ENCODE measurements at places on chromosomes 6 and 20.

GRCh38 chr20:40741507-40742106, 52.6 kb upstream of the MAFB start:
- DNase-seq = peak; percentile 56

DNA sequence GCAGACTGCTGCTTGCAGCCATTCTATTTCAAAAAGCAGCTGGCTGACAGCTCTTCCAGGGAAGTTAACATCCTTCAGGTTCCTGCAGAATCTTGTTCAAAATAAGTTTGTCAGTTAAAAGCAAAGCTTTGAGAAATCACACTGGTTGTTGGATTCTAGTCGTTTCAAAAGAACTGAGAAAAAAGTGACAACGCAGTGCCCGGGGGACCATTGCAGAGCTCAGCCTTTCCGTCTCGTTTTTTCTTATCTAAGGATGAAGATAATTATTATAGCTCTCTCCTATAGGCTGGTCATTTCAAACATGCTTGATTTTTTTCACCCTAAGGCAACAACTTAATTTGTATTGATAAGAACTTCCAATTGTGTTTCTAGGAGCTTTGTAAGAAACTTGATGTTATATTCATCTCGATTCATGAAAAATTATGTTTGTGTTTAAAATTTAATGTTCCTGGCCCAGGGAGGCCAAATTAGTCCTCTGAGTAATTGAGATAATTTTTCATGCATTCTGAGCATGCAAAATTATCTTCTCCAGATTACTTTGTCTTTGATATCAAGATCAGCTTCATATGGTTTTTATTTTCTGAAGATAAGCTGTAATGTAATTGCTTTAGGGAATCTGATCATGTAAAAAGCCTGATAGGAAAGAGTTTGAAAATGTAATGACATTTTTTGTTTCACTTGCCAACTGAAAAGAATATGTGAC, 58.4 kb downstream of the SNAP25 start:
- no peak for DNase-seq

DNA sequence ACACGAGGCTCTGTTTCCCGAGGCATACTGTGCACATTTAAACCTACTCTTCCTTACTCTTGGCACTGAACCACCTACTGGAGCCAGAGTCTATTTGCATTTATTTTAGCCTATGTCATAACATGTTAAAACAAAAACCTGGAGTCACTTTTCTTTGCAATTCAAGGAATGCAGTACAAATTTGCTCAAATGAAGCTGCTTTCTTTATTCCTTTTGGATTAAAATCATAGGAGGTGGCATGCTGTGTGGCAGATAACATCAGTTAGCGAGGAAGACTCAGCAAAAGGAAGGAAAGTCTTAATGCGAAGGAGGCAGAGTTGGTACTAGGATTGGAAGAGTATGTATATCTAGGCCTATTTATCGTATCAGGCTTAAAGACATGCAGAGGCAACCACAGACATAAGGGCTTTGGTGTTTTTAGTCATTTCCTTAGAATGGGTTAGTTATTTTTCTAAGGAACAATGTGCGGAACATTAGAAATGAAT, 92.9 kb downstream of the SAMD3 start:
- no peak for DNase-seq

- no peak for DNase-seq
Observed at GRCh38 chr6:30111266-30111856, 1.5 kb downstream of the TRIM31 start.

DNA sequence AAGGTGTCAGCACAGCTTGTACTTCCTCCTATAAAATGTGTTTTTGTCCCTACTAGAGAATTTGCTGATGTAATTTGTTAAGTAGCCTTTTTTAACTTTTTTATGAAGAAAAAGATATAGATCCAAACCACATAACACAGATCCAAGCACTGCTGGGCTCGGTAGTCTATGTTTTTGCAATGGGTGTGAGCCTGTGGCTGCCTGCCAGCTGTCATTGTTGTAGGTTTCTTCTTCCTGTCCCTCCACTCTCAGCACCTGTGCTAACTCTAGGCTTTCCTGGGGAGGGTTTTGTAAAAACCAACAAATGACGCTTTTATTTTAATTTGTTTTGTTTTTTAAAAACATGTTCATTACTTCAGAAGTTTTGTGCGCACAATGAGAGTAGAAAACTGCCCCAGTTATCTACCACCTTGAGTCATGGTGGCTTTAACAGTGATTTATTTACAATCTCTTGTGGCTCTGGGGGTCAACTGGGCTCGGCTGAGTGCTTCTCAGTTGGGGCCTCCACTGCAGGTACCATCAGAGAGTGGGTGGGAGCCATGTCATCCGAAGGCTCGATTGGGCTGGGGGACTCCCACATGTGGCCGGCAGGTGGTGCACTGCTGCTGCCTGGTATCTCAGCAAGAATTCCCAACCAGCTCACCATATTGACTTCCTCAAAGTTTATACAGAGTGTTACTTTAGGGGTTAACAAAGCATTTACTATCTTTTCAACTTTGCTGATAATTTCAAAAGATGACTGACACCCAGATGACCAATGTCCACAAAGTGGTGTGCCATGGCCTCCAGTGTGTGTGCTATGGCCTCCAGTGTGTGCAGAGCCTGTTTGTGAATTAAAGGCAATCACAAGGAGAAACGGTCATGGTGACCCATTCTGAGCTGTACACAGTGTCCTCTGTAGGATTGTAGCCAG, 3.0 kb upstream of the CCR6 start:
- no peak for DNase-seq

DNA sequence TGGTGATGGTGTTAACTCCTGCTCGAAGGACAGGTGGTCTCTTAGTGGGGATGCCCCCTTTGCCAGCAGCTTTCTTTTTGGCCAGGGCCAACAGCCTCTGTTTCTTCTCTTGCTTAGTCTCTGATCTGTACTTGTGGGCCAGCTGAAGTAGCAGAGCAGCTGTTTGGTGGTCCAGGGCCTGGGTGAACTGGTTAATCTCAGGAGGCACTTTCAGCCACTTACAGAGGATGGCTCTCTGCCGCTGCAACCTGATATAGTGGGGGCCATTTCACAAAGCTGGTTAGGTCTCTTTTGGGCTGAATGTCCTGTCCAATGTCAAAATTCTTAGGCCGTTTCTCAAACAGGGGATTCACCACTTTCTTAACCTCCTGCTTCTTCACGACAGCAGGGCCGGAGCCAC, 23.2 kb upstream of the LOC128125822 start:
- no peak for DNase-seq

DNA sequence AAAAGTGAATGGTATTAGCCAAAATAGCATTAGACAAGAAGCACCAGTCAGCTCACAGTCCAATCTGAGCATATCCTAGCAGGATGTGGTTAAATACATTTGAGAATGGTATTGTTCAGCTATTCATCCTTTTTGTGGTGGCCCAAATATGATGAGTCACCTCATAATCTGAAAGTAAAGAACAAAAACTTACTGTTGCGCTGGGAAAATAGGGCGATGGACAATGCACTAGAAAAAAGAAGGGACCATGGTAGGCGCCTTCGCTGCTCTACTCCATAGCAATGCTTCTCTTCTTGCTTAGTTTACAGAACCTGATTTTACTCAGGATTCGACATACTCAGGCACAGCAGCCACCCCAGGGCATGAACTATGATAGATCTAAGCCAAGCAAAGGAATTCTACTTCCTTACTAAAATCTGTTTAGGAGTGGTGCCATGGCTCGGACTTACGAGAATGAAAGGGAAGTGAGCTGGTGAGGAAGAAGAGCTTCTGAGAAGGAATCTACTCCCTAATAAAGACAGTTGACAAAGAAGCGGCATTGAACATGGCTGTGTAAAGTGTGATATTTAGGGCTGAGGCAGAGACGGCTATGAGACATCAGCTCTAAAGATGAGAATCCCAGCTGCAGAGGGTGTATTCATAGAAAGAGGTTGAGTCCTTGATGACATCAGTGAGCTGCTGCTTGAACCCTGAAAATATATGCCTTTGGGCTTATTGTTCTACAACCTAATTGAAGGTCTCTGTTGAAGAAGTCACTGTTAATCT, 16.6 kb upstream of the FBXO9 start:
- DNase-seq = peak; percentile 70

DNA sequence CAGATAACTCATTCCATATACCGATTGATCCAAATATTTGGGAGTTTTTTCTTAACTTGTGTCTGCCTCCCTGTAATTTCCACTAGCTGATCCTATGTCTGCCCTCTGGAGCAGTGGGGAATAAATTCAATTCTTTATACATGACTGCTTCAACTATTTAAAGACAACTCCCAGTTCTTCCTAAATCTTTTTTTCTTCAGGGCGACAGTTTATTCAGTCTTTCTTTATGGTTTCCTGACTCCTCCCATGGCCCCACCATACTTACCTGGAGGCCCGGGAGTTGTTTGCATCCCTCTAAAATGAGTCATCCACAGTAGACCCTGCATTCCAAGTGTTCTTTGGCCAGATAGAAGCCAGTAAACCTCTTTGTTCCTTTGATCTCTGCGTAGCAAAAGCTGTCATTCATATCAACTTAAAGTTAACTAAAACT, 73.6 kb downstream of the LCA5 start:
- no peak for DNase-seq

- peak; percentile 95 for DNase-seq
Observed at GRCh38 chr20:5844063-5844681, 94.0 kb downstream of the SHLD1 start.

All from activated CD4-positive, alpha-beta T cell treated with anti-CD3 and anti-CD28 coated beads, Interleukin-2, amount 50 U/mL, for 16 hours (primary cell).